CD8-positive, alpha-beta memory T cell (primary cell): ENCODE measurements at places on chromosomes 16 and 17. TPM values are rescaled to one million over a fixed set of nuclear protein-coding genes. Genes with fewer than 3 reads are reported as not detected.

DNA sequence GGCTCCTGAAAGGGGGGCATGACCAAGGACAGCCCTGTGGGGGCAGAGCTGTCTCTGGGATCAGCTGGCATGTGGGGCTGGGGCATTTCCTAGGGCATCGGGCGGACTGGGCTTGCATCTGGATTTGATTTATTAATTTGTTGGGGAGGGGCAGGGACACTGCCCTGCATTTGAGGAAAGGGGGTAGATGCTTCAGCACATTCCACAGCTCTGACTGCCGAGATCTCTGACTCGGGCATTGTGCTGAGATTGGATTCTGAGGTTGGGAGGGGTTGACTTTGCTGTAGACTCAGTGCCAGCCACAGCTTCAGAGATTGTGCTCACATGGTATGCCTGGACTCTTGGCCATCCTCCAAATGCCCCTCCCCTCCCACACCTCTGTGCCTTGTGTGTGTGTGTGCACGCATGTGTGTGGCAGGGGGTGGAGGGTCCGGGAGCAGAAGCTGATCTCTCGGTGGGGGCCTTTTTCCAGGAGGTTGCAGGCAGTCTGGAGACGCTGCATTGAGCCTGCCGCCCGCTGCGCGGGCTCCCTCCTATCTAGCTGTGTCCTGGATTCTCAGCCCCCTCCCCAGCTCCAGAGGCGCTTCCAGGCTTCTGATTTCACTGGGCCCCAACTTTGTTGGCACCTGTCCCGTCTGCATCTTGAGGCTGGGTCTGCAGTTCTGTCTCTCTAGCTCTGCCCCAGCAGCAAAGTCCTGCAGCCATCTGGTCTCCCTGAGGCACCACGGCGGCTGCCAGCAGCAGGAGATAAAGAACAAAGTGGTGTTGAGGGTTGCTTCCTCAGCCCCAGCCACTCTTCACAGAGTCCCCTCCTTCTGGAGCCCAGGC is 14.9 kb downstream of the IGFBP4 start:
- DNase-seq: no peak

- no peak for DNase-seq
These were observed 11.0 kb upstream of the CRISPLD2 start for GRCh38 chr16:84808826-84809225.

DNA sequence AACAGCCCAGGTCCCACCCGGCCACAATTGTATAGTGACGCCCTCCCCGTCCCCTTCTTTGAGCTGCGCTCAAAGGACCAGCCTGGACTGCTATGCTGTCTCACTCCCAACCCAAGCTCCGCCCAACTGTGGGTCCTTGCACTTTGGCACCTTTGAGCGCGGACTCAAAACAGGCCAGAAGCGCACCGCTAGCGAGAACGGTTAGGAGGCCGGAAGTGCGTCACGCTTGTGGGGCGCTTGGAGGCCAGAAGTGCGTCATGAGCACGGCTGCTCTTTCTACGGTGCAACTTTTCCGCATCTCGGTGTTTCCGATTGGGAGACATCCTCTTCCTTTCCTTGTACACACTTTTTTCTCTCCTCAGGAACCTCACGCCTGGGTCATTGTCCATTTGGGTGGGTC is at the start of gene ZNF19:
TSS of gene ZNF19 (minus strand) at position 203 of the 400 bp plus-strand sequence. CDS start 7,210 bp downstream, outside the sequence.
- DNase-seq: no peak

- no peak for DNase-seq
These were observed 48.8 kb upstream of the SIAH1 start for GRCh38 chr16:48433850-48434530.

The AKAP1 gene
- 22.2 TPM for polyA plus RNA-seq
